ENCODE measurements at places on chromosomes 2 and 18. TPM values are rescaled to one million over a fixed set of nuclear protein-coding genes. Genes with fewer than 3 reads are reported as not detected.

The GALNT13 gene
- polyA plus RNA-seq = 0.74 TPM

The DSC2 gene
- 0.23 TPM for polyA plus RNA-seq

The APOB gene
- polyA plus RNA-seq = 8.8 TPM

The AFF3 gene
- 0.25 TPM for polyA plus RNA-seq

The SERPINB12 gene
- polyA plus RNA-seq = not detected
